ENCODE measurements at places on chromosomes 1 and 21.

DNA sequence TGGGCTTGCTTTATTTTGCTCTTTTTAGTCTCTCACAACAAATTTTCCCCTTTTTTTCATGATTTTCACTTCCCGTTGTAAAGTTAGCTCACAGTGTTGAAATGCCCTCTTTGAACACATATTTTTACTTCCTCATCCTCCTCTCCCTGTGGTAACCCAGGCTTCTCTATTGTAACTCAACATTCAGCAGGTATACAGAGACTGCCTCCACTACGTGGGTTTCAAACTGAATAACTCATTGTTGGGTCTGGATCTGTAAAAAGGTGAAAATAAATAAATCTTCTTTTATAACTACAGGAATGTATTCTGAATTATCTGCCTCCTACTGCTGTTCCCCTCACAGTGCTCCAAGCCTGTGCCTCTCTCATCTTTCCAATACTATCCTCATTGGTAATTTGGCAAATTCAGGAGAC is 166.4 kb downstream of the RUNX1 start:
- DNase-seq, result no peak

DNA sequence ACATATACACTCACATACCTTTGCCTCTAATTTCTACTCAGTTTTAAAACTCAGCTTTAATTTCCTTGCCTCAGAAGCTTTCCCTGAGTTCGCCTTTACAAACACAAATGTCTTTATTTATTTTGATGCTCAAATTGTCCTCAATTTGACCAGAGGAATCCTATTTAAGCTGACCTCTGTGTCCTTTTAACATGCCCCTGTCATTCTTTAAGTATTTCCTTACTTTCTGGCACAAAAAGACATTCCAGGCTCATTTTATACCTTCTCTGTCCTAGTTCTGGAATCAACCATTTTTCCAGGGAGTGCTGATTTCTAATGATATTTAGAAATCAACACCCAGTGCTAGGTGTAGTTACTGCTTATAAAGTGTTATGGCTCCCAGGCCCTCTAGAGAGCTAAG is 82.5 kb downstream of the OSBPL9 start:
- no peak for DNase-seq

DNA sequence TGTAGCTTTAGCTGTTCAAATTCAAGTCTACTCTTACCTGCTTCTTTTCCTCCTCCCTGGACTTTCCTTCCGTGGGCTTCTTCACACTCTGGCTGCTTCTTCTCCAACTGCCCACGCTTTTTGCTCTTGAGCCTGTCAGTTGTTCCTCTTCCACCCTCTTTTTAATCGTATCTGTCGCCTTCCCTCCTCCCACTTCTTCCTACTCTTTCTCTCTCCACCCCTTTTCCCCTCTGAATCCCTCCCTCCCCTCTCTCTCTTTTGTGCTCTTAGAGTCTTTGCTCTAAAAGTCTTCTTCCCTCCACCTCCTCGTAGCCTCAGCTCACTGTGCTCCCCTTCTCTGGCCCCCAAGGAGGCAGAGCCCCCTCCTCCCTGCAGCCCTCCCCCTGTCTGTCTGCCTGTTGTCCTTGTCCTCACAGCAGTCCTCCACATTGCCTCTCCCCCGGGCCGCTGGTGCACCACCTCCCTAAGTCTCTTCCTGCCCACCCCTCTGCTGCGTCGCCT is 12.9 kb upstream of the GJA5 start:
- no peak for DNase-seq

DNA sequence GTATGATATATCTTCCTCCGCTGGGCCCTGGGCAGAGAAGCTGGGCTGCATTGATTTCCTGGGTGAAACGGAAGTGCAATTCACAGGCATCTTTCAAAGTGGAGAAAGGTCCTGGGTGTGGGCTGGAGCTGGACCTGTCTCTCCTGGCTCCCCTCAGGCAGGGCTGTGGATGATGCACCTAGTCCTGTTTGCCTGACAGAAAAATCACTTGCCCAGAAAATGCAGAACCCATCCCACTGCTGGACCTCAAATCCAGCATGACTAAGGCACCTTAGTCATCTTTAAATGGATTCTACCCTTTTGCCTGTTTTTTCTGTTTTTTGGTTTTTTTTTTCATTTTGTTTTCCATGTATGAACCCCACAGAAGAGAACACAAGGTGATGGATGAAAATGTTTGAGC is 49.7 kb downstream of the MYSM1 start:
- no peak for DNase-seq

- no peak for DNase-seq
These were observed 36.3 kb downstream of the MSTO1 start for GRCh38 chr1:155646307-155646706.
